Midbrain (tissue), 1 donor: ENCODE measurements at places on chromosomes 2 and 18.

GRCh38 chr2:8149985-8150539 is 531.8 kb upstream of the ID2 start:
- DNase-seq, result no peak

- no peak for DNase-seq
Measured at GRCh38 chr18:78168526-78168925, 811.1 kb upstream of the SALL3 start.

- DNase-seq, result no peak
Measured at GRCh38 chr2:24672589-24672988, 120.6 kb downstream of the PTRHD1 start.

GRCh38 chr2:70084973-70085710 is 2.1 kb upstream of the PCBP1 start:
- DNase-seq, result no peak

GRCh38 chr2:21256006-21256405 is 132.2 kb downstream of the TDRD15 start:
- DNase-seq, result peak; percentile 95

DNA sequence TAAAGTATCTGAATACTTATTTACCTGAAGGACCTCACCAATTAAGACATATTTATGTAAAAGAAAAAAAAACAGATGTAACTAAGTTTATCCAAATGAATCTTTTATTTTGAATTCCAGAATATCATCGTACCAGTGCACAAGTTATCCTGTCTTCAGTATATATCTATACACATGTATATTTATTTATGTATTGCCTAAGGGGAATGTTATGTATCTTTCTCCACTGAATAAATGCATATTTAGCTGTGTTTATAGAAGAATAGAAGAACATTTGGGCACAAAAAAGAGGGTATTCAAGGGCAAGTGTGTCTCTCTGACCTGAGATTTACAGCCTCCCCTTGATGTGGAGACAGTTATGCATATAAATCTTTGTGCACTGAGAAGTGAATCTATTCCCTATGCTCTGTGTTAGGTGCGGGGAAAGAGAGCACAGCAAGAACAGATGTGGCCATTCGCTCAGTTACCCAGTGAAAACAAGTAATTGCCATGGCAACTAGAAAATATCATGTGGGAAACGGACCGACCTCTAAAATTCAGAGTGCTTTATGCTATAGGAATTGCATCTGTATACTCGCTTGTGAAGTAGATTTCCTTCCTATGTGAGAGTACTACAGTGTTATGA is 39.5 kb upstream of the ASXL3 start:
- no peak for DNase-seq

- no peak for DNase-seq
Measured at GRCh38 chr18:13260935-13261640, 42.5 kb downstream of the LDLRAD4 start.

GRCh38 chr2:70531419-70532086 is 22.1 kb downstream of the TGFA start:
- DNase-seq, result no peak

GRCh38 chr2:159546716-159547430 is 69.5 kb downstream of the BAZ2B start:
- no peak for DNase-seq

DNA sequence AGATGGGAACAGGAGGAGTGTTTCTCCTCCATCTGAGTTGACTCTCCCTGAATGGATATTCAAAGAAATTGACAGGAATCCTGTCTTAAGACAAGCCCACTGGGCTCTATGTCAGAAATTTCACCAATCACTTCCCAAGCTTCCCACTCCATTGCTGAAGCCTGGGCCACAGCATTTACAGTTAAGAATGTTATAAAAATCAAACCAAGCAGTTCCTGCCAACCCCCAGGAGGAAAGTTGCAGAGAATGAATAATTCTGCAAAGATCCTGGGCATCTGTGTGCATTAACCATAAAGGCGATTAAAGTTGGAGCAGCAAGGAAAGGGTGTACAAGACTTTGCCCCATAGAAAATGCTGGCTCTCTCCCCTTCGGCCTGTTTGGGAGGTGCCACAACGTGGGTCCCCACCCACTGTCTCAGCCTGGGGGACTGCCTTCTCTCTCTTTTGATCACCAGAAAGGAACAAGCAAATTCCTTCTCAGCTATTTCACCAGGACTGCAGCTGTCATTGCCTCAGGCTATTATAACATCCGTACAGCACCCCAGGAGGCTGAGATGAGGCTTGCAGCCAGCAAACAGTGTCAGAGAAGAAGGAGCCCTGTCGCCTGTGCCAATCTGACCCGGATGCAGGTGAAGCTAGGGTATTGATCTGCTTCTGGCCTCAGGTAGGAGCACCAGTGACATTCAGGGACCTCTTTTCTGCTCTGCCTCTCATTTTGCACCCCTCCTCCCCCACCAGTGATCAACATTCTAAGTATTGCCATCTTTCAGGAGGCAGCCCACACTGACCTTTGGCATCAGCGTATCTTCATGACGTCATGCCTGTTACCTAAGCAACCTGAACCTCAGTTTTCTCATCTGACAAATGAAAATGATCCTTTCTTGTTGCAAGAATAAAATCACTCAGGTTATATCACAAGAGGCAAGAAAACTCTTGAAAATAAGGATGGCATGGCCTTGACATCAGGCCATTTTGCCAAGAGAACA is 219.0 kb downstream of the SH3BP4 start:
- no peak for DNase-seq

GRCh38 chr2:150859162-150859561 is 371.7 kb upstream of the RND3 start:
- no peak for DNase-seq

DNA sequence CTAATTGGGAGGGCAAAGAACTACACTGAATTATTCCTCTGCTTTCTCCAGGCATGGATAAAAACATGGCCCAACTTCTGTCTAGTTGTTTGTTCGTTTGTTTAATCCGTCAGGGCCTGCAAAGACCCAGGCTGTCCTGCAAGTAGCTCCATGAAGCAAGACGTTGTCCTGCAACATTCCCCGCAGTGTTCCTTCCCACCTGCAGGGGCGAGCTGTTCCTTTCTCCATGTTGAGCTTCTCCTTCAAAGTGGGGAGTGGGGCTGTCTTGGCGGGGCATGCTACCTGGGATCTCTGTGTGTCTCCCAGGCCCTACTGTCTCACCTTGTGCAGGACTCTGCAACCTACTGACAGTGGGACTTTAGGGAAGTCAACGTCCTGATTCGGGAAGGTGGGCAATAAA is 264.0 kb upstream of the SMIM21 start:
- DNase-seq, result no peak

DNA sequence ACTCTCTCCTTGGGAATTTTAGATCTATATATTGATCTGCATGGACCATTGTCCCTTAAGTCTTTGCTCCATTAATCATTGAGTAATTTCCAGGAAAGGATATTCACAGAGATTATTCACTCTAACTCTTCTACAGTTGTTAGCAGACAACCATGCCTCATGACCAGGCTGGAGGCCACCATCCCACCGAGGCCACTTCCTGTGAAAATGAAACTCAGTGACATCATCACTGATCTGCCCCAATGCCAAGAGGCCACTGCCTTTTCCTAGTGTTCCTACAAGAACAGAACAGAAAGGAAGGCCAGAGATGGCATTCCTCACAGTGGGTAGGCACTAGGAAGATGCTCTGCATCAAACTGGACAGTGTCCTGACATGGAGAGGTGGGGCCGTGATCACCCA is 161.3 kb downstream of the DTNA start:
- DNase-seq, result no peak
